ENCODE measurements at places on chromosomes 11 and 22.

DNA sequence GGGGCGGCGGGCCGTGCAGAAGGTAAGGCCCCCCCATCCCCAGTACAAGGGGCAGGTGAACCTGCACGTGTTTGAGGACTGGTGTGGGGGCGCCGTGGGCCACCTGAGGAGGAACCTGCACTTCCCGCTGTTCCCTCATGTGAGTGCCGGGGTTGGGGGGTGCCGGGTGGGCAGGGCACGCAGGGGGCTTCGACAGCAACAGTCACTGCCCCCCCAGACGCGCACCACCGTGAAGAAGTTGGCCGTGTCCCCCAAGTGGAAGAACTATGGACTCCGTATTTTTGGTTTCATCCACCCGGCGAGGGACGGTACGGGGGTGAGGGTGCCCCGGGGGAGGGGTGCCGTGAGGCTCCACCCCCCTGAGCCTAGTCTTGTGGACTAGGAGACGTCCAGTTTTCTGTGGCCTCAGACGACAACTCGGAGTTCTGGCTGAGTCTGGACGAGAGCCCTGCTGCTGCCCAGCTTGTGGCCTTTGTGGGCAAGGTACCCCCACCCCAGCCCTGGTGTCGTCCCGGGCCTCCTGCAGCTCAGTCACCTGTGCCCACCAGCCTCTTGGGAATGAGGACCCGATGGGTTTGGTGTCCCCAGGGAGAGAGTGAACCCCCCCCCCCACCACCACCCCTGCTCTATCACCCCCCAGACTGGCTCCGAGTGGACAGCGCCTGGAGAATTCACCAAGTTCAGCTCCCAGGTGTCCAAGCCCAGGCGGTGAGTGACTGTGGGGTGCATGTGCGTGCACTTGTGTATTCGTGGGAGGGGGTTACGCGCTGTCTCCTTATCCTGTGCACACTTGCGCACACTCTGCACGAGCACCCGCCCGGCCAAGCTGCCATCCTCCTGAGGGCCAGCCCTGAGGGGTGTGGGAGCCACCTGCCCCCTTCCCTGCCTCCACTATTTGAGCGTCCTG, 3.8 kb downstream of the B4GALNT4 start:
- DNase-seq, result peak; percentile 62

DNA sequence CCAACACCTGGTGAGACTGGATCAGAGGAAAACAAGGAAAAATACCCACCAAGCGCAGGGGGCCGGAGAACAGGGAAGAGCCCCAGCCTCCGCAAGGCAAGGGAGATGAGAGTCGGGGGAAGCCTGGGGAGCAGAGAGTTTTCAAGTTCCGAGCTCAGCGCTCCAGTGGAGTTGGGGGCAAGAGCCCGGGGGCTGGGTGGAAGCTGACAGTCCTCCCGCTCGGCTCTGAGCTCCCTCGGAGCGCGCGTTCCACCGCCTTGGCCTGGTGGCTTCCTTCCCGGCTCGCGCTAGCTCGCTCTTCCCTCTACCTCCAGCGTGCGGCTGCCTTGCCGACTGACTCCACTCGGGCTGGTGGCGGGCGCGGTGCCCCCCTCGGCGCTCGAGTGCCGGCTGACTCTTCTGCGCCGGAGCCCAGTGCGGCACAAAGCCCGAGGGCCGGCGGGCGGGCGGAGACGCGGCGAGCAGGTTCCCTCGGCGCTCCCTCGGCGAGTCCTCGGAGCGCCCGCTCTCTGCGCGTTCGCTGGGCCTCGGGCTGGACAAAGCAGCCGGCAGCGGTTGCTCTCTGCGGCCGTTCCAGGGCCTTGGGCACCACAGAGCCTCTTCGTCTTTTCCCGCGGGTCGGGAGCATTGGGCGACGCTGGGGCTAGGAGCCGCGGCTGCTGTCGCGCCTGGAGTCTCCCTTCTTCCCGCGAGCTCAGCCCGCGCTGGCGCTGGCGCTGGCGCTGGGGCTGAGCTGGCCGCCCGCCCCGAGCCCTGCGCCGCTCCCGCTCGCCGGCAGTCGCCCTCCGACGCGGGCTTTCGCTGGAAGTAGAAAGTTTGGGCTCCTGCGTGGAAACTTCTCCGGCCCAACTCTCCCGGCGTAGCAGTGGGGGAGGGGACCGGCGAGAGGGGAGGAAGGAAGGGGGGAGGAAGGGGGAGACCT, 1.0 kb downstream of the PAX6 start:
- peak; percentile 88 for DNase-seq

GRCh38 chr11:132405728-132406127, 1035.3 kb downstream of the NTM start:
- peak; percentile 77 for DNase-seq

- DNase-seq, result no peak
These were observed 383.5 kb upstream of the CADM1 start for GRCh38 chr11:115887727-115888126.

- no peak for DNase-seq
These were observed 87.8 kb upstream of the DRD2 start for GRCh38 chr11:113562981-113563461.

DNA sequence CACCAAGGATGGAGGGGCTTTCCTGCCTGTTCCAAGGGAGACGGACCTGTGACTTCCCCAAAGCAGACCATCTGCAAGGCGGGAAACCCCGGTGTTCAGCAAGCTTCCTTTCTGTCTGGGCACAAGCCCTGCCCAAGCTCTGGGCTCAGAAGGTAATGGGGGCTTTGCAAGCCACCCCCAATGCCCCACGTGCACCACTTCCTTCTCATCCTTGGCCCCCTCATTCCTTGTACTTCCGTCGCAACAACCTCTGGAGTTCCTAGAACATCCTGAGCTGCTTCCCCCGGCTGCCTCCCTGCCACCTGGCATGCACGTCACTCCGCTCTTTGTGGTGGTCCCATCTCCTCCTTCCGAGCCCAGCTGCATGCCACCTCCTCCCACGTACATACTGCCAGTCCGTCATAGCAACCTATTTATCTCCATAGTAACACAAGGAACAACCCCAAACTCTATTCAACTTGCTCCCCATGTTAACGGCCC, 3.9 kb downstream of the MYEOV start:
- no peak for DNase-seq

- DNase-seq, result no peak
These were observed 56.6 kb downstream of the FBXO7 start for GRCh38 chr22:32531228-32531627.

DNA sequence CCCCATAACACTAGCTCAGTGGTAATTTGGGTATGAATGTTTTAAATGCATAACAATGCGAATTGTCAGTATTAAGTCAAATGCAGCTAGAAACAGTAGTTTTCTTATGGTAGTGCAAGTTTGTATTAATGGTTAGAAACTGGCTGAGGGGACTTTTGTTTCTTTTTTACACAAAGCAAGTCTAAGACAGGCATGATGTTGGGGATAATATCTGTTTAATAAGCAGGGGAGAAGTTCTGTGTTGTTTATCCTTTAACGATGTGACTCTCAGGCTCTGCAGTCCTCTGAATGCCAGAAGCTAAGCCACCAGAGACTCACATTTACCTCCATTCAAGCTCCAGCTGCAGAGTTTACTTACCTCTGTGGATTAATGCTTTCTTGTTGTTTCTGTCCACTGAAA, 67.8 kb downstream of the SYT9 start:
- no peak for DNase-seq

Measured in H7 (cell line).